ENCODE measurements at places on chromosomes 3 and 15.

DNA sequence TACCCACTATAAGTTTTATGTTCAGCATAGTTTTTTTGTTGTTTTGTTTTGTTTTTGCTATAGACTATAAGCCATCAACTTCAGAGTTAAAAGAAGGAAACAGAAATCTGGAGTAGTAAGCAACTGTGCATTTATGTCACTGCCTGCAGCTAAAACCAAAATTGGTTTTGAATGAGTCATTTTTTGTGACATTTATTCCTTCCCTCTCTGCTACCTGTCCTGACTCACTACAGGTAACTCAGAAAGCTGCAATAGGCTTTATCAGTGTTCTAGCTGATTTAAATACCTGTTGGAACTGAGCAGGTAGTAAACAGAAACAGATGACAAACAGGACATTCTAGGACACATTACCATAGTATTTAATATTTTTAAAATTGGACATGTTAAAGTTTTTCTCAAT, 393.3 kb upstream of the WNT5A start:
- DNase-seq, result no peak

- DNase-seq, result peak; percentile 24
Observed at GRCh38 chr3:1439395-1439794, 346.6 kb downstream of the CNTN6 start.

- no peak for DNase-seq
Observed at GRCh38 chr3:8589880-8590556, 54.6 kb downstream of the SSUH2 start.

GRCh38 chr3:142890592-142890991, 1.7 kb upstream of the PCOLCE2 start:
- DNase-seq, result no peak

- no peak for DNase-seq
Observed at GRCh38 chr3:186172353-186172752, 63.5 kb upstream of the ETV5 start.

- no peak for DNase-seq
Observed at GRCh38 chr3:9147896-9148266, 101.6 kb downstream of the SRGAP3 start.

DNA sequence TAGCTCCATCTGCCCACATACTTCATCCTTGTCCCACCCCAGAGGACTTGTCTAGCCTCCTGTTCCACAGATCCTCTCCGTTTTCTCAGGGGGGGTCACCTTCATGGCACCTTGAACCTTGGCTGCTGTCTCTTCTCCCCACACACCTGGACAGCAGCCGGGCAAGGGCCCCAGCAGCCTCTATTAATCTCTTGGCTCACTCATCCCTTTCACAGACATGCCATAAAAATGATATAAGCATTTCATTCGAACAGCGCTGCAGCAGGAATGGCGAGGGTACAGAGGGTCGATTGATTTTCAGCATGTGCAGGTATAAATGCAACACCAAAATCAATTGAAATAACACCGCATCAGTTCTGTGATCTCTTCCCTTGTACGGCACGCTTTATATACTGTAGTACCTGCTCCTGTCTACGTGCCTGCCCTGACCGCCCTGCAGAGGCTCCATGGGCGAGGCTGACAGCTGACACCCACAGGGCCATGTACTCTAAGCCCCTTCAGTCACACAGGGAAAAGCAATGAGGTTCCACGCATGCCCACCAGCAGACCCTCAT, 209.9 kb downstream of the NTRK3 start:
- DNase-seq, result no peak

- no peak for DNase-seq
Observed at GRCh38 chr15:69725275-69725674, 272.7 kb downstream of the RPLP1 start.

- no peak for DNase-seq
Observed at GRCh38 chr15:44482090-44482489, 54.7 kb downstream of the CTDSPL2 start.

DNA sequence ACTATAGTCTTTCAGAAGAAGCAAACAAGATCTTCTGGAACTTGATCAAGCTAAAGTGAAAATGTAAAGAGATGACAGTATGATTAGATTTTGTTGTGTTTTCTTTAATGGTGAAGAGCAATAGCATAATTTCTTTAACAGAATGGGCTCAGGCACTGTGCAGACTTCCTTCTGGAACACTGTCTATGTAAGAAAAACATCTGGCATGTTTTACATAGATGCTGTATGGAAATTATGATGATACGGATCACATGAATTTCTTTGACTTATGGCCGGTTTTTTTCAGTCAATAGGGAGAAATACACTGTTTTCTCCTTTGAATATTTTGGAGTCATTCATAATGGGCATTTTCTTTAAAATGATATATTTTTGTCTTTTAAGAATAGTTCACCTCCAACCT, 42.6 kb downstream of the PHLDB2 start:
- no peak for DNase-seq

DNA sequence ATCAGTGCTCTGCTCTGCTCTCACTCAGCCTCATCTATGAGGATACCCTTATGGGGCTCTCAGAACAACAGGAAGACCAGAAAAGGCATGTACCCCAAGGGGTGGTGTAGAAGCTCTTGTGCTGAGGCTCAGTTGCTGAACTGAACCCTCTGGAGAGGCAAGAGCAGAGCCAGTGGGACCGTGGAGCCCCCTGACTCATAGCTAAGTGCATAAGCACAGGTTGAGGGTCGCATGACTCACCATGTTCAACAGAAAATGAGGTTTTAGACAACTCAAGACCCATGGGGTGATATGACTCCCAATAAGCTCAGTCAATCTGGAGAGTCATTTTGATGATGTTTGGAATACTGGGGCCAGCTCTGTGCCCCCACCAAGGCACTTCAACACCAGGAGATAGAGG, 37.3 kb downstream of the CRYGS start:
- DNase-seq, result no peak

GRCh38 chr3:182521339-182521738, 272.0 kb upstream of the ATP11B start:
- no peak for DNase-seq

DNA sequence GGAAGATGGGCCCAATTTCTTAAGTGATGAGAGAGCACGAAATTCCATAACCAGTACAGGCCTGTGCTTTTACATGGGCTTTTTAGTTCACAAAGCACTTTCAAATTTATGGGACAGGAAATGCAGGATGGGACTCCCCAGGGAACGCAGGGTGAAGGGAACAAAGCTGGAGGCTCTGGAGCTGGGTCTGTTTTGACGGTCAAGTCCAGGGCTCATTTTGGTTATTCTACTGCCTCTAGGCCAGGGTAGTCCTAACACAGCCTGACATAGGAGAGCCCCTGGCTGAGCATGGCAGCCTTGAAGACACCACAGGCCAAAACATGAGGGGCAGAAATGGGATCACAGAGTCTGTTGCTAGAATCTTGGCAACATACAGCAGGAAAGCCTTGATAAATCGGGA, 33.5 kb downstream of the HCLS1 start:
- no peak for DNase-seq

- DNase-seq, result no peak
Observed at GRCh38 chr15:63553388-63553791, 43.8 kb upstream of the FBXL22 start.

- DNase-seq, result no peak
Observed at GRCh38 chr3:50617096-50617791, at the start of gene MAPKAPK3. Gene MAPKAPK3 (plus strand): TSS chr3:50617151. CDS start chr3:50617566, 415 bp downstream.
